Stimulated activated CD4-positive, alpha-beta T cell treated with anti-CD3 and anti-CD28 coated beads, Interleukin-2, amount 100 ng/mL, for 24 hours (primary cell): ENCODE measurements at places on chromosomes 1 and 21.
A peak's percentile ranks its signal among the peaks of the same experiment; 100 is the strongest.

- no peak for DNase-seq
These were observed 106.6 kb upstream of the RAB4A start for GRCh38 chr1:229164348-229164747.

GRCh38 chr1:6794164-6794563, 8.9 kb downstream of the CAMTA1 start:
- DNase-seq, result no peak

- no peak for DNase-seq
These were observed 114.5 kb upstream of the SOD1 start for GRCh38 chr21:31545036-31545435.

DNA sequence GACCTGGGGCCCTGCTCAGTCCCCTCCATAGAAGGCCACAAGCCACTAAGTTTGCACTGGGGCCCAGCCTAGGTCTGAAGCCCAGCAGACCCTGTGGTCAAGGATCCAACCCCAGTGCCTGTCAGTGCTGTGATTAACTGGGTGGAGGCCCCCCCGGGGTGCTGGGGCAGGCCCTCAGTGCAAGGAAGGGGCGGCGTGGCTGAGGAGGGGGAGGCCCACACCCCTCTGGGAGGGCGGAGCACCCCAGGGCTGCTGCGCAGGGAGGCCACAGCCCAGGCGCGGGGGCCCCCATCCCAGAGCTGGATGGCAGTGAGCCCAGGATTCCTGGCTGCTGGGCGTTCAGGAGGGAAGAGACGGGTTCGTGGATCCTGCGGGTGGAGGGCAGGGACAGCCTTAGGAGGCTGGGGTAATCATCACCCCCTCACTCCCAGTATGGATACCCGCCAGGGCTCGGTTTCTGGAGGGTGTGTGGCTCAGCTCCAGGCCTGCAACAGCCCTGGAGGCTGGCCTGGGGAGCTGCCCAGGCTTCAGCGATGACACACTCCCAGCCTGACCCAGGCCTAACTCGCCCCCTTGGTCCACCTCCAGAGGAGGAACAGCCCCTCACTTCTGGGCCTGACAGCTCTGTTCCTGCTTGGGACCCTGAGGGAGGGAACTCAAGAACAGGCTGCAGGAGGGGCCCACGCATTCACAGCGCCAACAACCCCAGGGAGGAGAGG, 890 bp downstream of the GJC2 start:
- DNase-seq, result no peak

DNA sequence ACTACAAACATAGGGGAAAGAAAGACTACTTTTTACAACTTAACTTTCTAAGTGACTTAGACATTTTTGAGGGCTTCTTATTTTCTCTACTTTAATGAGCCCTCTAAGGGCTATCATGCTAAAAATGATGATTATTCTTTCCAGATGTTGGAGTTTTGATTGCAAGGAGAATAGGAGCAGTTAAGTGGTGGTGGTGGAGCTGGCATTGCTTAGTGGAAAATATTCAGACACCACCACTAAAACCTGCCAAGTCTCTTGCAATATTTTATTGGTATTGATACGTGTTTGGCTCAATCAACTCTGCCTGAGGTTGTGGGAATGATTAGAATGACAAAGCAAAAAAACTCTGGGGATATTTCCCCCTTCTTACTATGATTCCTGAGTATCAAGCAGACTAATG, 82.6 kb upstream of the PTGFR start:
- DNase-seq, result no peak

DNA sequence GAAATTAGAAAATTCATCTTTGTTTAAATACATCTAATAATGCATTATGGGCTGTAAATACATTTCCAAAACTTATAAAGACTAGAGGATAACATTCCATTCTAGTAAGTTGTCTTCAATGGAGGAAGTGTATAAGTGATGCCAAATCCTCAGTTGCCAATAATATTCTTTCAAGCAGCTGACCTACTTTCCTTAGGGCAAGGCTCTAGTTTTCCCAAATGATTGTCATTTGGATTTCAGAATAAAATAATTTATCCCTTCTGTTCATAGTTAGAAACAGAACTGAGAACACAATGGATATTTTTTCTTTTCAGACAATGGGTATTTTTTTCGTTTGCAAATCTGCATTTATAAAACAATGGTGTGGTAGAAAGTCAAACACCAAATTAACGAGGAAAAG, 354.9 kb upstream of the ADAMTS5 start:
- no peak for DNase-seq

GRCh38 chr1:119829625-119830024, 18.4 kb upstream of the REG4 start:
- DNase-seq, result no peak

GRCh38 chr1:151612501-151613281, 841 bp downstream of the SNX27 start:
- peak; percentile 30 for DNase-seq

DNA sequence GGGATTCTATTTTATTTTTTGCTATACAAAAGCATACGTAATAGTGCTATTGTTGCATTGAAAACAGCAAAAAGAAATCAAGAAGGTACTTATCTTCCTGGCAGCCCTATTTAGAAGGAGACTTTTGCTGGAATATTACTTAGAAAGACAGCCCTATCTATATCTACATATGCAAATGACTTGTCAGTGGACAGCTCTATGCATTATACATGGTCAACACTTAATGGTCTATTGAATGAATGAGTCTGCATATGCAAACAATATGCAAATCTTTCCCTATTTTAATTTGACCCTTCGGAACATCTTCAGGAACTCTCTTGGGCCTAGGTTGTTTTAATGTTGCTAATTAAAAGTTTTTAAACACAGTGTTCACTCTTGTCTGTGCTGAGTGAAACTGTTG, 110.8 kb downstream of the PLXNA2 start:
- no peak for DNase-seq

DNA sequence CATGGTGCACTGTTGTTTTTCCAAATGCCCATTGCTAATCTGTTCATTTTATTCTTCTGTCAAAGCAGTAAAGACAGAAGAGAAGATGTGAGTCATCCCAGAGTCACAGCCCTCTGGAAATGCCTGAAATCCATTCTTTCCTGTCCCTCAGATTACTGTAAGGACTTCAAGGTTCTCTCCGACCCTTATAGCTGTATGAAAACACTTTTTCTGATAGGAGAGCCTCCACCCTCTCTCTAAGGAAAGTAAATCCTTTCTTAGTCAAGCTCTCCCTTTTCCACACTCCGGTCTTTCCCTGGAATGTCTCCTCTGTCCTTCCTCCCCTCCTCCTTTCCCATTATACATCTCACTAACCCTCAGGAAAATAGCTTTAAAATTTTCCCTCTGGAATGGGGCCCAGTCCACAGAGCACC, 3.5 kb upstream of the PRDX6 start:
- no peak for DNase-seq

GRCh38 chr1:69073176-69073575, 494.5 kb upstream of the LRRC7 start:
- DNase-seq, result no peak

DNA sequence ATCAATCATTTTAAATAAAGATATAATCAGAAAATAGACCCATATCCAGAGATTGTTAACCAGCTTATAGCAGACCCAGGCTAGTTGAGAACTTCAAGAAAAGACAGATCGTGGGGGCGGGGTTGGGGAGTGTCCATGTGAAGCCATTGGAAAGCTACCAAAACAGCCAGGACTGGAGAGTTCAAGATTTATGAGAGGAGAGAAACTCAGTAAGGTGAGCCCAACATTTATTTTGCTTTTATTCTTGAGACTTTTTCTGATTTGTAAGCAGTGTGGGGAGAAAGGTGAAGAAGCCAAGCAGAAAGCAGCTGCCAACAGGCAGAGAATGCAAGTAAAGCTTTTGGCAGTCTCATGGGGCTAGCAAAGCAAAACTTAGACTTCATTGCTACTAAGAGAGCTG, 179.9 kb downstream of the VPS13D start:
- no peak for DNase-seq

- no peak for DNase-seq
These were observed 104.0 kb downstream of the ZNF281 start for GRCh38 chr1:200305806-200306205.

DNA sequence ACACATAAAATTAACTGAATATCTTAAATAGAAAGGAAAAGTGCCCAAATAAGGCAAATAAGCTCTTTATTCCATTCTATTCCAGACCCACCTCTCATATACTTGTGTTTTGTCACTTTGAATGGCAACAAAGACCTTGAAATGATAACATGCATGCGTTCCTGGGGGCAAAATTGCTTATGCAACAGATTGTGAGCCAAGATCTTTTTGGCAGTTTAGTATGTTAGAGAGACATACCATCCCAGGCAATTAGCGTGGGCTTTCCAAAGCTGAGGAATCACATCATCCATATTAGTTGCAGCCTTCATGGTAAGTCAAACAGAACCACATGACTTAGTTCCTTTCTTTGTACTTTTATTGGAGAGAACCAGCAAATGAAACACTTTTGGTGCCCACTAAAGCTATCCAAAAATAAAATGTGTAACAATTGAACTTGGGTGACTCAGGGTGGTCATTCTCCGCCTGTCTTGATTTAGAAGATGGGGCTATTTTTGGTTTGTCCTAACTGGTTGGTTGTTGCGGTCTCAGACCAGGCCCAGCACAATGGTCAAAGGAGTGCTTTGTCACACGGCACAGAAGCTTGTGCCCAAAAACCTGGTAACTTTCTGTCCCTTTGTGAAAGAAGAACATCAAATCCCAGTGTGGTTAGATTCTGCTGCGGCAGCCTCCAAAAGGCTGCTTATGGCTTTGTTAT, 68.7 kb upstream of the ATF3 start:
- DNase-seq, result no peak

DNA sequence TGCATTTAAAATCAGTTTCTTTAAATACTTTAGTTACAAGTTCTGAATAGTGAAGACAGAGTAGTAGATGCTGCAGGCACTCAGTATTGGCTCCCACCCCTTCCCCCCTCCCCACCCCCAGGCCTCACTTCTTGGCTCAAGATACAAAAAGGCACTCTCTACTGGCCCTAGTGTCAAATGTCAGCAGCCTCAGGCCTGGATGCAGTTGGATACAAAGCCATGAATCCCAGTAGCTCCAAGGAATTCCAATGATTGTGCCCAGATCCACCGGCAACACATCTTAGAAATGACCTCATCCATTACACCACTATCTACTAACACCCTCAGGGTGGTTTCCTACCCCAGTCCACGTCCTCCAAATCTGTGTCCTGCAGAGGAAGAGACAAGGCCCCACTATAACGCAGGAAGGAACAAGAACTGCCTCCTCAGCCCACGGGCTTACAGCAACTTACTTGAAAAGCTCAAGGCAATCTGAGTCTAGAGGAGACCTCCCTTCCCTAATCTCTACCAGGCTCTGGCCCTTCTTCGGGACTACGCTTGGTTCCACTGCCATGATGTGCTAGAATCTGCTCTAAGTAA, 17.6 kb downstream of the ACADM start:
- no peak for DNase-seq

DNA sequence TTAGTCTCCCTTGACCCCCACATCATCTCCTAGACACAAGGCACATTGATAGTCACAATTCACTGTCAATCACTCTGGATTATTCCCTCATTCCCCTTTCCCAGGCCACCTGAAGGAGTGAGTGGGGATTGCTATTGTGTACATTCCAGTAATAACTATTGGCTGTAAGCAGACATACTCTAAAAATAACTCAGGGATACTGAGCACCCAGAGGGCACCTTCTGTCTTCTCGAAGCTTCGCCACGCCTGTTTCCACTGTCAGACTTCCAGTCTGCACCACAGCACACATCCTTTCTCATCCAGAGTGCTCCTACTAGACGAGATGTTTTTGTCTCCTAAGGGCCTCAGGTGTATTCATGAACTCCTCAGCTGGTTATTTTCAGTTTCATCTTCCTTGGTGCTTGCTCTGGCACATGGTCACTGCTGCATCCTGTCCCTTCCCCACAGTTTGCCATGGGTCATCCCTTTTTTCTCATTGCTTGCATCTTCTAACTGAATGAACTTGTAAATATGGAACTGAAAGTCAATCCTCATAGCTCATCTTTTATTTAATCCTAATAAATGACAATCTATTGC, 848 bp upstream of the APOBEC4 start:
- no peak for DNase-seq

GRCh38 chr1:201328576-201328975, 45.3 kb downstream of the PKP1 start:
- no peak for DNase-seq

GRCh38 chr1:197137322-197137721, 9.1 kb downstream of the ASPM start:
- DNase-seq, result no peak

DNA sequence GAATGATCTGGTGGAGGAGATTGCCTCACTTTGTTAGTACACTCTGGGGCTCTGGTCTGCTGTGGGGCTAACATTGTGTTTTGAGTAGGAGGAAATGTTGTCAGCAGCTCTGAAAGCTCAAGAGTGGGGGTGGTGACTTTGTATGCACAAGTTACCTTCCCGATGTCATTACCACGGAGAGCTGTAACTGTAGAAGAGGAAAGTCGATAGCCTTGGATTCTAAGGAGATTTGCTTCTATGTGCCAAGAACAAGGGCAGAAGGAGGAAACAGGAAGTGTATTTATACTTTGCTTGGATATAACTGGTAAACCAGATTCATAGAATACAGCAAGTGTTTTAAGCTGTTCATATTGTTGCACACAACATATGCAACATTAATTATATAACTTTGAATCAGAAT, 196.1 kb downstream of the AMY1C start:
- no peak for DNase-seq

- DNase-seq, result no peak
These were observed 336.2 kb upstream of the SGIP1 start for GRCh38 chr1:66197785-66198184.
